ENCODE measurements at places on chromosomes 4 and X.

- no peak for DNase-seq
Observed at GRCh38 chr4:60897415-60897814, 302.7 kb upstream of the ADGRL3 start.

DNA sequence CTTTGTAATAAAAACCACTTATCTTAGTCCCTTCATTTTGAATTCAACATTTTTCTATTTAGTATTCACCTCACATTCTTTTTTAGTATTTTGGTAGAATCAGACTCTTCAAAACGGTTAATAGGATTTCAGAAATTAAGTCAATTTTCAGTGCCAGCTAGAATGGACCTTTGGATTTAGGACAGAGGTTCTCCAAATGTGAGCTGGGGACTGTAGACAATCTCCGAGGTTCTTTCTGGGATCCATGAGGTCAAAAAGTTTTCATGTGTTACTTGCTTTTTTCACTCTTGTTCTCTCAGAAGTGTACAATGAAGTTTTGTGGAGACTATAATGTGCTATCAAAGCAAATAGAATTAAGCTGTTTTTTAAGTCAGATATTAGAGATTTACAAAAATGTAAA lies 2.3 kb upstream of the UGDH start:
- no peak for DNase-seq

- DNase-seq, result peak; percentile 57
Observed at GRCh38 chrX:39896951-39897740, 200.6 kb downstream of the BCOR start.

- no peak for DNase-seq
Observed at GRCh38 chr4:26076896-26077295, 162.9 kb downstream of the SMIM20 start.

DNA sequence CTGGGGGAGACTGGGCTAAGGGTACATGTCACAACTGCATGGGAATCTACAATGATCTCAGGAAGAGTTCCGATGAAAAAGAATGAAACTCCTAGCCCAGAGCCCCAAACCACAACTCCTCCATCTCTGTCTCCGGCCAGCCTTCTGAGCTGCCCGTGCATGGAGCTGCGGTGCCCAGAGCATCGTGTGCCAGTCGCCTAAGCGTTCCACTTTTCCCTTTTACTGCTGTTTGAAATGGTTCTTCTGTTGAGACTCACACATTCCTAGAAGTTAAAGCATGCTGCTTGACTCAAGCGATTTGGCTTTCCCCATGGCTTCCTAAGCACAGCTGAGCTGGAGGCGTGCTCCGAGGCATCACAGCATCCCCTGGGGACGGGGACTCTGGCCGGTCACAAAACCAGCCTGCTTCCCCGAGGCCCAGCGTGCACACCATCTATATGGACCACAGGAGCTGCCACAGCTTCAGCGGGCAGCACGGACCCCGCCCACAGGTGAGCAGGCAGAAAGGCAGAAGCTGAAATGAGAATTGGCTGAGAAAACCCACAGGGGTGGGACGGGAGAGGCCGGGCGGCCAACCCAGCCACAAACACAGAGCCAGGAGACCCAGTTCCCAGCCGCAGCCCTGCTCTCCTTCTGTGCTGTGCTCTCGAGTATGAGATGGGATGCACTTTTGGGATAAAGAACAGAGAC lies 5.0 kb downstream of the CCNQ start:
- no peak for DNase-seq

GRCh38 chrX:24148121-24148520 lies 1.4 kb upstream of the ZFX start:
- DNase-seq, result no peak

All from NT2/D1 (cell line).